ENCODE measurements at places on chromosomes 6 and 20. TPM values are rescaled to one million over a fixed set of nuclear protein-coding genes. Genes with fewer than 3 reads are reported as not detected.

Gene CD2AP
- total RNA-seq = 50.5 TPM

GRCh38 chr20:32898729-32899128 is 40.0 kb downstream of the EFCAB8 start:
- no peaks in the 10 kb centered on the region for H3K27me3 ChIP-seq
- H3K4me3 ChIP-seq = no peak overlapping the region
- no peaks in the 10 kb centered on the region for H3K36me3 ChIP-seq

DNA sequence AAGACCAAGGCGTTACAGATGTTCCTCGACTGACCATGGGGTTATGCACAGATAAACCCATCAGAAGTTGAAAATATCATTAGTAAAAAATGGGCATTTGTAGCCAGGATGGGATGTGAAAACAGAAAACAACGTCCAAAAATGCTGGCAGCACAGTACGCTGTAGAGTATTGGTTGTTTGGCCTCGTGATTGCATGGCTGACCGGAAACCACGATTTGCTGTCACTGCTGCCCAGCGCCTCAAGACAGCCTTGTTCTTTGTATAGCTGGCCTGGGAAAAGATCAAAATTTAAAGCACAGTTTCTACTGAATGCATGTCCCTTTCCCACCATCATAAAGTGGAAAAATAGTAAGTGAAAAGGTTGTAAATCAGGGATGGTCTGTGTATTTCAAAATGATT is 41.9 kb downstream of the MTHFD1L start:
- no peaks in the 10 kb centered on the region for H3K4me1 ChIP-seq
- peaks cover 40% of the 10 kb centered on the region for H3K36me3 ChIP-seq
- no peak overlapping the region for H3K27ac ChIP-seq
- no peak overlapping the region for H3K4me3 ChIP-seq

Gene APCDD1L
- 1.1 TPM for total RNA-seq

DNA sequence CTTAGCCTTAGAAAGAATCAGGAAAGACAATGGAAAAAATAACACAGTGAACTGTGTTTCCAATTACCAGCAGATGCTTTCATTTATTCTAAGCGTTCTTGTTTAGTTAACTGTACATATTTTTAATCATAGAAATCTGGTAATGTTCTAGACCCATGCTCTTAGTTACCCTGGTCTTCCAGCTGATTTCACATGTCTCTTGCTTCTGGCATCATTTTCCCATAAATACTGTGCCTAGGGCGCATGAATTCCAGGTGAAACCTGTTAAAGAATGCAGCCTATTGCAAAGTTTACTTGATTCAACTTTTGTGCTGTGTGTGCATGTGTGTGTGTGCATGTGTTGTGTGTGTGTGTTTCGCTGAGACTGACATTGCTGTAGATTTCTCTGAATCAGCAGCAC is 178.6 kb downstream of the PDE7B start:
- no peak overlapping the region for H3K27ac ChIP-seq
- H3K4me3 ChIP-seq = no peak overlapping the region
- H3K27me3 ChIP-seq = no peaks in the 10 kb centered on the region
- H3K36me3 ChIP-seq = no peaks in the 10 kb centered on the region

DNA sequence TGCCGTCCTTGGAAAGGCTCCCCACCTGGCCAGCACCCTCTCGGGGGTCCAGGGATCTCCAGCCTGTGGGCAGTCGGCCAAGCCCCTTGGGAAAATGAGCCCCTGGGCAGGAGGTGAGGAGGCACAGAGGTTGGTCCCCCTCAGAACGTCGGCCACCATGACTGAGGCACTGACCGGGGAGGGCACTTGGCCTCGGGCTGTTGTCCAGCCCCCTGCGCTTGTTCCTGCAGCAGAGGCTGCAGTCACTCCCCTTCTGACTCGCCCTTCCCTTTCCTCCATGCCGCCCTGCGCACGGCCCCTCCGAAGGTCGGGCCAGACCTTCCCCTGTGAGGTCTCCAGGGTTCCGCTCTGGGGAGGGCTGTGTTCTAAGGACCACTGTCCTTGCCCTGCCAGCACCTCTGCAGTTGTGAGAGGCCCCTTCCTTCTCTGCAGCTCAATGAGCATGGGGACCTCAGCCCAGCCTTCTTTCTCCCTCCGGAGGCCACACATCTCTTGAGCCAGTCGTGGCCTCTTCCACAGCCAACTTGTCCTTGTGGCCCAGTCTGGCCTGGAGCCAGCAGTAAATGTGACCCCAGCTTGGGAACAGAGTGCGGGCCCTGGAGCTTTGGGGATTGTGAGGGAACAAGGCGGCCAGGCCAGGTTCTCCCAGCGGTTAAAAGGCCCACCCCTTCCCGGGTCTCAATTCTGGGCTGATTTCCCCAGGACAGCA is 195.5 kb downstream of the DLL1 start:
- H3K27me3 ChIP-seq = no peaks in the 10 kb centered on the region
- peak; percentile 19 for DNase-seq
- no peaks in the 10 kb centered on the region for H3K4me1 ChIP-seq
- no peak overlapping the region for H3K4me3 ChIP-seq
- no peaks in the 10 kb centered on the region for H3K36me3 ChIP-seq

- no peaks in the 10 kb centered on the region for H3K36me3 ChIP-seq
- no peaks in the 10 kb centered on the region for H3K27me3 ChIP-seq
- no peaks in the 10 kb centered on the region for H3K4me1 ChIP-seq
Measured at GRCh38 chr20:63457737-63458136, 14.7 kb downstream of the KCNQ2 start.

GRCh38 chr6:39197521-39197920 is 31.8 kb downstream of the KCNK5 start:
- H3K36me3 ChIP-seq = peaks cover 47% of the 10 kb centered on the region
- no peaks in the 10 kb centered on the region for H3K27me3 ChIP-seq
- no peak overlapping the region for H3K4me3 ChIP-seq

DNA sequence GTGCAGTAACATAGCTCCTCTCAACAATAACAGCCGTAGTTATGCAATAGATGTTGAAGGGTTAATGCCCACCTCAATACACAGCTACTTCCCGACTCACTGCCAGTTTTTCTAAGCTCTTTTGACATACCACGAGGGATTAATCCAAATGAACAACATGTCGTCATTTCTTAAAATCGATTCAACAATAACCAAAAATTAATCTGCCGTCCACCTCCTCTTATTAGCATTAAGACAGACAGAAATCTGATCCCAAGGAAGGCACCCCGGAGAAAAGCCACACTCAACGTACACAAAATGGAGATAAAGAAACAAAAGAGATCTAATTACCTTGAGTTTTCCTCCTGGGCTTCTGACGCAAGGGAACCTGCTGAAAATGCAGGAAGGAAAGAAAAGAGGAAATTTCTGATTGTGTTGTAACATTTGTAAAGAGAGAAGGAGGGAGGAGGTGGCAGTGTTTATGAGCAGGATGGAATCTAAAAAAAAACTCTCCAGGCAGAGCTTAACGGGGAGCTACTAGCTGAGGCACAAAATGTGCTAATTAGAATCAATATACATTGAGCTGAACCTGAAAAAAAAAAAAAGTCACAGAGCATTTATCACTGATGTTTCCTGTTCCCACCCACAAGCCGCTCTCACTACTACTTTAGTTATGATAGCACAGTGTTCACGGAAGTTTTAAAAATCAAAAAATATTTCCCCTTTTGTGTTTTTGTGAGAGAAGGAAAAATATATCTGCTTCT is 109.3 kb downstream of the IPCEF1 start:
- H3K27me3 ChIP-seq = no peaks in the 10 kb centered on the region
- H3K4me1 ChIP-seq = peaks cover 12% of the 10 kb centered on the region
- peak overlapping the region; percentile 52 for H3K4me3 ChIP-seq
- H3K27ac ChIP-seq = peak overlapping the region; percentile 27

GRCh38 chr20:44643596-44644229 is 7.8 kb downstream of the ADA start:
- DNase-seq = peak; percentile 84
- H3K4me3 ChIP-seq = no peak overlapping the region
- H3K27me3 ChIP-seq = no peaks in the 10 kb centered on the region
- H3K27ac ChIP-seq = no peak overlapping the region

DNA sequence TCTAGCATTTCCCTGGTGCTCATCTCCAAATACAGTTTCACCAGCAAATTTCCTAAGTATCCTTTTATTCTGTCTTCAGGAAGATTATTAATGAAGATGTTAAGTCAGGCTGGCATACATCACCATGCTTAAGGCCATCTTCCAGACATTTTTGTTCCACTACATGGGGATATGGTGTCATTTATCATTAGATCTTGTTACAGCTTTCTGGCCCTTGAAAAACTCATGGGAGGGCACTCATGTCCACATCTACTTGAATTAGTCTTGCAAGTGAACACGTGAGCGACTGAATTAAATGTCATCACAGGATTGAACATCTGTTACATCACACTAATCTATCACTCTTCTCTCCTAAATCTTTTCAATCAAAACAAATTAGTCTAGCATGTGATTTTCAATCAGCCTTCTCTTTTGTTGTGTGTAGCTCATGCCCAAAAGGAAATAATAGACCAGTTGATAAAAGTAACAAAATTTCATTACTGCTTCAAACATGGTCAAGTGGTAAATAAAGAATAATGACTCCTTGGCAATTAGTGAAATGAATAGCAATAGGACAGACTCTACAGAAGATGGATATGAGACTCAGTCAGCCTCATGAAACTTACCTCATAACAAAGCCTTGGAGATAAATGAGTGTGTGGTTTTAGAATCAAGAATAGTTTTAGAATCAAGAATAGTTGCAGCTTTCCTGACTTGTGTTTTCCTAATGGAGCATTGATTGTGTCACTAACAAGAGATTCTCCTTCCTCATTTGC is 80.5 kb downstream of the MTFR2 start:
- no peaks in the 10 kb centered on the region for H3K4me1 ChIP-seq
- H3K27ac ChIP-seq = no peak overlapping the region
- H3K4me3 ChIP-seq = no peak overlapping the region

Gene BHLHE23
- 0.22 TPM for total RNA-seq

DNA sequence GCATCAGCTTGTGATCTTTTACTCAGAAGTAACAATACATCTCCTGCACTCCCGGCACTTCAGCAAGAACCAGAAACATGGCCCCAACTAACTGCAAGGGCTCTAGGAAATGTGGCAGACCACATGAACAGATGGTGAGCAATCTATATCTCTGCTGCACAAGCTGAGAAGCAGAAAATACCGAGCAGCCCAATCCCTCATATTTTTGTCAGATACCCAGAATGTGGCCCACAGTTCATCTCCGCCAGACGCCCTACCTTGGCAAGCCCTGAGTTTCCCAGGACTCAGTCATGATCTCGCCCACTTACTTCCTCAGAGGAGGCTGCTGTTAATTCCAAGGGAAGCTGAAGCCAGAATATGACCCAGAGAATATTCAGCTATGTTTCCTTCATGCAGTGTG is 63.1 kb upstream of the PHACTR1 start:
- H3K27me3 ChIP-seq = no peaks in the 10 kb centered on the region
- H3K4me1 ChIP-seq = no peaks in the 10 kb centered on the region
- H3K4me3 ChIP-seq = no peak overlapping the region
- 0 out of 3 replicates have a peak, but pooled peaks cover 2% of the 10 kb centered on the region for H3K36me3 ChIP-seq

DNA sequence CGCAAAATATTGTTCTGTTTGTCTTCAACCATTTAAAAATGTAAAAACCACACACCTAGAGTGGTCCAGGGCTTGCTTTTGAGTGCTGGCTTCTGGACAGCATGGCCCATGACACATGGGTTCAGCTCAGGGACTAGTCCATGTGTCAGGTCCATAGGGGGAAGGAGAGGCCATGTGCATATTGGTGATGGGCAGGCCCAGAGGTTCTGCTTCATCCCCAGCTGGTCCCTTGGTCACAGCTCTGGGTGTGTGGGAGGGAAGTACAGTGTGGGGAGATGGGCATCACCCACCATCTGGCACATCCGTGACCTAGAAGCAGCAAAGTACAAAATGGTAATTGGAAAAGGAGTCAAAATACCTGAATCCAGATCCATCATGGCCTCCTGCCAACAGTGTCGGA is 50.7 kb downstream of the STK35 start:
- peaks cover 10% of the 10 kb centered on the region for H3K36me3 ChIP-seq
- DNase-seq = no peak
- H3K27ac ChIP-seq = no peak overlapping the region
- H3K4me1 ChIP-seq = no peaks in the 10 kb centered on the region
